ENCODE measurements at places on chromosomes 5 and 9. TPM values are rescaled to one million over a fixed set of nuclear protein-coding genes. Genes with fewer than 3 reads are reported as not detected.

The MORN5 gene
- not detected for total RNA-seq

The SLC25A48 gene
- total RNA-seq, result not detected

DNA sequence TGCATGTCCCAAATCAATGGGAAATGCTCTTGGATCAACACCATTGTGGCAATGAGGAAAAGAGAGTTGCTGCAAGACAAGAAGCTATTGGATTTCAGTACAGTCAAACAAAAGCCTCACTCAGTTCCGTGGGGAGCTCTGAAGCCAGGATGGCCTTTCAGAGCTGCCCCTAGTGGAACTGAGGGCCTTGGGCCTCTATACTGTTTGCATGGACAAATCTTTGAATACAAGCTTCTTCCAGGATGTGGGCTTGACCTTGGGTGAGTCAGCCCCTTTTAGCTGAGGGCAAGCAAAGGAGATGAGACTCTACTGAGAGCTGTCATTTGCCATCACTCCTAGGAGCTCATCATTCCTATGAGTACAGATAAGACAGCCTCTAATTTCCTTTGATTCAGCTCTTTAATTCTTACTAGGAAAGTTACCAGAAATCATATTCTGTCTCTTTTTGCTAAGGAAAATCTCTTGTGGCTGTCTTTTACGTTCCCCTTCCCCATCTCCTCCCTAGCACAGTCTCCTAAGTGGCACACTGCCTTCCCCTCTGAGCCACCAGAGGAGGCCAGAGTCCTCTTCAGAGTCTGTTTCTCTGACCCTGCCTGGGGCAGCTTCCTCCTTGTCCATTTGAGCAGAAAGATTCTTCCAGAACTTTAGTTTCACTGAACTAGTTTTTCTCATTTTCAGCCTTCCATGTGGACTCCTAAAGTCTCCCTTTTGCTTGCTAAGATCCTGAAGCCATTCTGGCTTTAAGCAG, 168.8 kb upstream of the POC5 start:
- no peaks in the 10 kb centered on the region for H3K36me3 ChIP-seq
- H3K27ac ChIP-seq, result peak overlapping the region; percentile 42
- no peak overlapping the region for H3K4me3 ChIP-seq
- no peaks in the 10 kb centered on the region for H3K4me1 ChIP-seq
- DNase-seq, result peak; percentile 7
- no peaks in the 10 kb centered on the region for H3K27me3 ChIP-seq

The PCDHB5 gene
- total RNA-seq, result 23.8 TPM

The CCNI2 gene
- total RNA-seq, result not detected

DNA sequence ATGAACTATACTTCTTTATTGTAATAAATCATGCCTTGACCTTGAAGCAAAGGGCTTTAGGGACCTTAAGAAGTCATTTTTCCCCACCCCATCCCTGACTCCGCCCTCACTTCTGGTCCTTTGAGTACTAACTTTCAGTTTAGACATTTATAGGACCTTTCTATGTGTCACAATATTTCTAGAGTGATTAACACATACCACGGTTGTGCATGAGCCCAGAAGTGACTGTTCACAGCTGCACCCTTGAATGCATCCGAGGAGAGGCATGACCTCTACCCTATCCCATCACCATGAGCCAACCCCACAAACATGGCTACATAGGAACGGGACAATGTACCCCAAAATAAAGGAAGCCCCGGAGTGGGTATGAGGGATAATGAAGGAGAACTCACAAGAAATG, 160.3 kb downstream of the HSD17B3 start:
- no peak for DNase-seq
- peak overlapping the region; percentile 54 for H3K4me3 ChIP-seq
- no peaks in the 10 kb centered on the region for H3K36me3 ChIP-seq
- peak overlapping the region; percentile 86 for H3K27ac ChIP-seq

GRCh38 chr9:31412081-31412480, 972.4 kb upstream of the ACO1 start:
- H3K4me1 ChIP-seq, result no peaks in the 10 kb centered on the region
- DNase-seq, result no peak
- H3K27ac ChIP-seq, result no peak overlapping the region
- no peaks in the 10 kb centered on the region for H3K36me3 ChIP-seq

The FOXD4L3 gene
- total RNA-seq, result 0.86 TPM

The FAM200C gene
- 10.4 TPM for total RNA-seq

DNA sequence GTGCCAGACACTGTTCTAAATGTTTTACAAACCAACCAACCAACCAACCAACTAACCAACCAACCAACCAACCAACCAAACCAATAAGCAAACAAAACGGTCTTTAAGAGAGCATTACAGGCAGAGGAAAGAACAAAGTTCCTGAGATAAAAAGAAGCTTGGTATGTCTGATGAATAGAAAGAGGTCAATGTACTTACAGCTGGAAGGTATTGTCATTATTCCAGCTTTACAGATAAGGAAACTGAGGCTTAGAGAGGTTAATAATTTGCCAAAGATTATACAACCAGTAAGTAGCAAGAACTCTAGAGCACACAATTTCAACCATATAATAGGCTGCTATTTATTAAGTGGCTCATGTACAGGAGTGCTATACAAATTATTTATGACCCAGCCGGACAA, 29.6 kb downstream of the C9orf57 start:
- H3K27me3 ChIP-seq, result peaks cover 2% of the 10 kb centered on the region
- DNase-seq, result no peak
- H3K27ac ChIP-seq, result no peak overlapping the region
- no peaks in the 10 kb centered on the region for H3K4me1 ChIP-seq

DNA sequence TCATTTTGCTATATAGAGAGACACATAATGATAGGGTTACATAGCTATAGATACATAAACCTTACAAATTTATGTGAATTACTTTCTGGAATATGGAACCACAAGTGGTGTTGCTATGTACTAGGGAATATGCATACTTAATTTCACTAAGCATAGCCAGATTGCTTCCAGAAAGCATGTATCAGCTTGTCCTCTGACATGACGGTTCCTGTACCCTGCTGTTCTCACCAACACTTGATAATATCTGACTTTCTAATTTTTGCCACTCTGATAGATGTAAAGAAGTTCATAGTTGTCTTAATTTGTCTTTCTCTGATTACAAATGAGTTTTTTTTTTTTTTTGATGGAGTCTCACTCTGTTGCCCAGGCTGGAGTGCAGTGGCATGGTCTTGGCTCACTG, 18.0 kb upstream of the CKS2 start:
- no peak for DNase-seq
- no peaks in the 10 kb centered on the region for H3K4me1 ChIP-seq
- H3K4me3 ChIP-seq, result no peak overlapping the region
- H3K36me3 ChIP-seq, result no peaks in the 10 kb centered on the region

GRCh38 chr5:149172261-149172660, 31.0 kb downstream of the ABLIM3 start:
- DNase-seq, result no peak
- H3K27me3 ChIP-seq, result no peaks in the 10 kb centered on the region
- no peak overlapping the region for H3K4me3 ChIP-seq
- no peak overlapping the region for H3K27ac ChIP-seq
- no peaks in the 10 kb centered on the region for H3K36me3 ChIP-seq

DNA sequence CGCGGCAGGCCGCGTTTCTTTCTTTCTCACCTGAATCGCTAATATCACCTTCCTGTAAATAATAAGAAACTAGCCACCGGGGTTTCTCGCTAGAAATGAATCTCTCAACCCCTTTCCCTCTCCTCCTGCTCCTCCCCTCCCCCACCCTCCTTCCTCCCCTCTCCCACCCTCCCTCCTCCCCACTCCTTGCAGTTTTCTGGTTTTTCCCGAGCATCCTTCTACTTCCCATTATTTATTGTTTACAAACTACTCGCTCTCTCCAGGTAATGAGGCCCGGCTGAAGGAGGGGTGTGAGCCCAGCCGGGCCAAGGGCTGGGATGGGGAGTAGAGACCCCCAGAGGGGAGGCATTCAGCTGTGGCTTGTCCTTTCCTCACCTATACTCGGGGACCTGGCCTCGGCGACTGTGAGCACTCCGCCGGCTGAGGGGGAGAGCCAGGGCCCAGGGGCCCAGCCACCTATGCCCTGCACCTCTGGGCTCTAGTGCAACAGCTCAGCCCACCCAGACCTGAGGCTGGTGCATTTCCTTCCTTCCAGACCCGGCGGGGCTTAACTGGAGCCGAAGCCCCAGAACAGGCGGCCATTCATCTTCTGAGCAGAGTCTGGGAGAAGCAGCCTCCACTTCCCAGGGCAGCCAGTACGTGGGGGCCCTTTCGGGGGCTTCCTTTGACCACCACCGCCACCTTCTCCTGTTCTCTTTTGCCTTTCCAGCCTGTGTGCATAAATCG, 2.1 kb upstream of the IRX4 start:
- H3K27me3 ChIP-seq, result no peaks in the 10 kb centered on the region
- no peaks in the 10 kb centered on the region for H3K36me3 ChIP-seq
- H3K4me1 ChIP-seq, result no peaks in the 10 kb centered on the region

- no peak overlapping the region for H3K4me3 ChIP-seq
- H3K36me3 ChIP-seq, result no peaks in the 10 kb centered on the region
- DNase-seq, result no peak
- no peaks in the 10 kb centered on the region for H3K27me3 ChIP-seq
These were observed 12.2 kb upstream of the NDFIP1 start for GRCh38 chr5:142096382-142096781.

The ZNF367 gene
- total RNA-seq, result 35.5 TPM

GRCh38 chr5:134236820-134237219, 10.9 kb upstream of the PPP2CA start:
- no peak overlapping the region for H3K27ac ChIP-seq
- 0 out of 2 replicates have a peak, but pooled peaks cover 2% of the 10 kb centered on the region for H3K27me3 ChIP-seq
- no peak for DNase-seq
- H3K36me3 ChIP-seq, result no peaks in the 10 kb centered on the region
- no peak overlapping the region for H3K4me3 ChIP-seq

- no peak overlapping the region for H3K27ac ChIP-seq
- H3K4me1 ChIP-seq, result peaks cover 12% of the 10 kb centered on the region
- no peaks in the 10 kb centered on the region for H3K27me3 ChIP-seq
- peak; percentile 89 for DNase-seq
- H3K4me3 ChIP-seq, result no peak overlapping the region
- H3K36me3 ChIP-seq, result no peaks in the 10 kb centered on the region
These were observed 43.4 kb downstream of the NXNL2 start for GRCh38 chr9:88578121-88579049.

The AQP3 gene
- 17.3 TPM for total RNA-seq

The ZNF366 gene
- 0.25 TPM for total RNA-seq

The DOCK8 gene
- total RNA-seq, result 1.9 TPM

The MCIDAS gene
- 0.83 TPM for total RNA-seq

- H3K4me3 ChIP-seq, result no peak overlapping the region
- H3K27me3 ChIP-seq, result no peaks in the 10 kb centered on the region
- H3K27ac ChIP-seq, result no peak overlapping the region
- no peak for DNase-seq
- no peaks in the 10 kb centered on the region for H3K4me1 ChIP-seq
These were observed 111.7 kb upstream of the NUDT12 start for GRCh38 chr5:103674251-103674650.

DNA sequence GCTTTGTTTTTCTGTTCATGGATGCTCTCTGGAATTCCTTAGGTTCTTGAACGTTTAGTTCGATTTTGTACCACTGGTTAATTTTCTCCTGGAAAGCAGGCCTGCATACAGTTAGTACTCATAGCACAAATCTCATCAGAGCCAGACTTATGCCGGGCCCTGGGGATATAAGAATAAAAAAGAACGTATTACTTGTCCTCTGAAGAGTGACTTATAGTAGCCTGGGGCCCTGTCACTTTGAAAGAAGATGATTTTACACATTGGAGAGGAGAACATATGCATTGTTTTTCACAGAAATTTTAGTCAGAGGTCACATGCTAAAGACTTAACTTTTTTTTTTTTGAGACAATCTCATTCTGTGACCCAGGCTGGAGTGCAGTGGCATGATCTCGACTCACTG, 50.3 kb downstream of the ZNF462 start:
- H3K4me1 ChIP-seq, result peaks cover 22% of the 10 kb centered on the region
- DNase-seq, result no peak
- no peak overlapping the region for H3K27ac ChIP-seq
- H3K36me3 ChIP-seq, result no peaks in the 10 kb centered on the region
- no peaks in the 10 kb centered on the region for H3K27me3 ChIP-seq
- no peak overlapping the region for H3K4me3 ChIP-seq

- H3K4me3 ChIP-seq, result no peak overlapping the region
- H3K27me3 ChIP-seq, result no peaks in the 10 kb centered on the region
- no peak overlapping the region for H3K27ac ChIP-seq
These were observed 31.6 kb upstream of the ZDHHC11B start for GRCh38 chr5:816176-816575.

The SLC36A3 gene
- not detected for total RNA-seq

The PCDHA3 gene
- not detected for total RNA-seq

The CDKN2B-AS1 gene
- total RNA-seq, result 8.4 TPM

DNA sequence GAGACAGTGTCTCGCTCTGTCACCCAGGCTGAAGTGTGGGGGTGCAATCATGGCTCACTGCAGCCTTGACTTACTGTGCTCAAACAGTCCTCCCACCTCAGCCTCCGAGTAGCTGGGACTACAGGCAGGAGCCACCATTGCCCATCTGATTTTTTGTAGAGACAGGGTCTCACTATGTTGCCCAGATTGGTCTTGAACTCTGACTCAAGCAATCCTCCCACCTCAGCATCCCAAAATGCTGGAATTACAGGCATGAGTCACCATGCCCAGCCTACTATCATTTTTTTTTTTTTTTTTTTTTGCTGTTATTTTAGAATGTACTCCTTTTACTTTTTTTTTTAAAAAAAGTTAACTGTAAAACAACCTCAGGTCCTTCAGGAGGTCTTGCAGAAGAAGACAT, 449.0 kb downstream of the CCDC171 start:
- no peak overlapping the region for H3K4me3 ChIP-seq
- H3K27ac ChIP-seq, result no peak overlapping the region
- no peaks in the 10 kb centered on the region for H3K27me3 ChIP-seq
- DNase-seq, result no peak
- peaks cover 8% of the 10 kb centered on the region for H3K4me1 ChIP-seq
- H3K36me3 ChIP-seq, result no peaks in the 10 kb centered on the region

GRCh38 chr9:761176-761792, 80.2 kb upstream of the DMRT1 start:
- no peak for DNase-seq
- H3K27ac ChIP-seq, result no peak overlapping the region
- no peaks in the 10 kb centered on the region for H3K4me1 ChIP-seq
- no peak overlapping the region for H3K4me3 ChIP-seq
- H3K36me3 ChIP-seq, result no peaks in the 10 kb centered on the region

The NEURL1B gene
- total RNA-seq, result 17.8 TPM

DNA sequence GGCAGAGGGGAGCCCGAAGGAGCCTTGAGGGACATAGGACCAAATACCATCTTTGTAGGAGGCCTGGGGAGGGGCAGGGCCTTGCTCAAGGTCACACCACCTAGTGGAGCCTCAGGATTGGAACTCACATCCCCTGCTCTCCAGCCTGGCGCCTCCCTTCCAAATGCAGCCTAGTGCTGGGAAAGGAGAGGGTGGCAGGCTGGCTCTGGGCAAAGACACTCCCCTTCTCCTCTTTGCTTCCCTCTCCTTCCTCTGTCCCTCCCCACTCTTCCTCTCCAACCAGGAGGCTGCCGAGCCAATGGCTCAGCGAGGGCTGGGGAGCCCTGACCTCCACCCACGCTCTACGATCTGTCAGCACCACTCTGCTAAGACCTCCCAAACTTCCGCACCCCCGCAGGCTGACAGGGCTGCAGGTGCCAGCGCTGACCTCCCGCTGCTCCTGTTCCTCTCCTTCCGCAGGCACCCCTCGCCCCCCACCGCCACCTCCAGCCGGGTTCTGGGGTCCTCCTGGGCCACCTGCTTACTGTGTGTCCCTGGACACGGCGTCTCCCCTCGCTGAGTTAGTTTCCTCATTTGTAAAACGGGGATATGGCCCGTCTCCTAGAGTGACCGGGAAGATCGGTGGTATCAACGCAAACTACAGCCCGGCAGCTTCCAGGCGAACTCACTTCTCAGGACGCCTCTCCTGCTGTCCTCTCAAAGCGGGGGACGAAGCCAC, 52.9 kb downstream of the C9orf50 start:
- peaks cover 9% of the 10 kb centered on the region for H3K27me3 ChIP-seq
- no peaks in the 10 kb centered on the region for H3K36me3 ChIP-seq
- no peak for DNase-seq
- H3K27ac ChIP-seq, result no peak overlapping the region
